Activated CD8-positive, alpha-beta memory T cell treated with anti-CD3 and anti-CD28 coated beads for 4 hours (primary cell): ENCODE measurements at places on chromosomes 16 and 17.
A peak's percentile ranks its signal among the peaks of the same experiment; 100 is the strongest.

DNA sequence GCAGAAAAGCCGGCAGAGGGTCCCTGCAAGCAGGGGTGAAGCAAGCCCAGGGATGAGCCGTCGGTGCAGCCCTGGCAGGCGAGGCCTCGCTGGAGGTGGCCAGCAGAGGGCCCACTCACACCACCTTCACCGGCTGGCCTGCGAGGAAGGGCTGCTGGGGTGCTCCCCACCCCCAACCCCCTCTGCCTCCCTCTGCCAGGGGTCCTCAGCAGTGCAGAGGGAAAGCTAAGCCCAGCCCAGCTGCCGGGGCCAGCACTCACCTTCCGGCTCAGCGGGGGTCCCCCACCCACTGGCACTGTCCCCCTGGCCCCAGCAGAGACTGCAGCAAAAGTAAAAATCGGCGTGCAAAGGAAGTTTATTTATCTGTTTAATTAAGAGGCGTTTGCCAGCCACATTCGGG is 113.4 kb downstream of the ENGASE start:
- no peak for DNase-seq

DNA sequence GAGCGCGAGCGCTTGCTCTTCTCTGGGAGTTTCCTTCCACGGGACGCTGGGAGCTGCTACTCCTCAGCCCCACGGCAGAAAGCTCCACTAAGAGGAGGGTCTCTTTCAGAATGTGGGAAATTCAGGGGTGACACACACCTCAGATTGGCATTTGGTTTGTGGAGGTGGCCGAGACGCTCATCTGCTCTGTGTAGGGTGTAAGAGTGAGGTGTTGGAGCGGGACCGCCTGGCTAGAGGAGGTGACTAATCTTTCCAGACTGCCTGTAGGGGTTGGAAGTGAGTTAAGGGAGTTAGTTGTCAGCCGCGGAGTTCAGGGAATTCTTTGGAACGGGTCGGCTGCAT is 735 bp downstream of the PSMD11 start:
- DNase-seq: peak; percentile 34

GRCh38 chr17:47076171-47076570 is 97.1 kb upstream of the RPRML start:
- no peak for DNase-seq

- no peak for DNase-seq
Observed at GRCh38 chr16:28146536-28146935, 65.2 kb downstream of the XPO6 start.

GRCh38 chr17:81424151-81425017 is 29.1 kb downstream of the BAHCC1 start:
- no peak for DNase-seq

DNA sequence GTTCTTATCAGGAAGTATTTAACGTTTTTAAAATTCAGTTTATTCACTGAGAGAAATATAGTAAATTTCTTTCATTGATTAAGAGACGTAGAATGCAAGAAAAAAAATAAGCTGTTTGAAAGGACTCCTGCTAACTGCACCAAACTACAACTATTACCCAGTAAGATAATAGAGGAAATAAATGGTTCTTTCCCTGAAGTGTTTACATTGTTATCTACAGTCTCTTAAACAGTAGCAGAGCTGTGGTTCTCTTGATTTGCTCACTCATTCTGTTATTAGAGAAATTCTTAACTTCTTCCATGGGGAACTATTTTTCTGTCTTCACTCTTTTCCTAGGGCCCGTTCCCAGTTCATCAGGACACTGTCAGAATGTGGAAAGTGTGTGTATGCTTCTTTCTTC is 973.0 kb downstream of the KCNJ2 start:
- no peak for DNase-seq

DNA sequence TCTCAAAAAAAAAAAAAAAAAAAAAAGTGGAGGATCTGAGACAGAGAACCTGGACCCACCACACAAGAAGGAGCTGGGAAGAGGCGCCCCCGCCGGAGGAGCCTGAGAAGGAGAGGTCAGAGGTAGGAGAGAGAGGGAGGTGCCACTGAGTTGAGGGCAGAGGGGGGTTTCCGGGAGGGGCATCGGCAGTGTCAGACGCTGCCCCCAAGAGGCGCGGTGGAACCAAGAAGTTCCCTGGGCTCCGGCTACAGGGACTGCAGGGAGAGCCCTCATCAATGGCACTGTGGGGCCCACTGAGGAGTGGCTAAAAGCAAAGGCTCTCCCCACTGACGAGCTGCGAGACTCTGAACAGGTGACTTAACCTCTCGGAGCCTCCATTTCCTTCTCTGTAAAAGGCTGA is 4.2 kb downstream of the CCDC42 start:
- peak; percentile 13 for DNase-seq
